Activated effector memory CD4-positive, alpha-beta T cell treated with Interleukin-2 at 50 U/mL for 16 hours (primary cell): ENCODE measurements at places on chromosomes 1 and 21.

- no peak for DNase-seq
Measured at GRCh38 chr21:34227386-34227852, 136.4 kb upstream of the KCNE2 start.

DNA sequence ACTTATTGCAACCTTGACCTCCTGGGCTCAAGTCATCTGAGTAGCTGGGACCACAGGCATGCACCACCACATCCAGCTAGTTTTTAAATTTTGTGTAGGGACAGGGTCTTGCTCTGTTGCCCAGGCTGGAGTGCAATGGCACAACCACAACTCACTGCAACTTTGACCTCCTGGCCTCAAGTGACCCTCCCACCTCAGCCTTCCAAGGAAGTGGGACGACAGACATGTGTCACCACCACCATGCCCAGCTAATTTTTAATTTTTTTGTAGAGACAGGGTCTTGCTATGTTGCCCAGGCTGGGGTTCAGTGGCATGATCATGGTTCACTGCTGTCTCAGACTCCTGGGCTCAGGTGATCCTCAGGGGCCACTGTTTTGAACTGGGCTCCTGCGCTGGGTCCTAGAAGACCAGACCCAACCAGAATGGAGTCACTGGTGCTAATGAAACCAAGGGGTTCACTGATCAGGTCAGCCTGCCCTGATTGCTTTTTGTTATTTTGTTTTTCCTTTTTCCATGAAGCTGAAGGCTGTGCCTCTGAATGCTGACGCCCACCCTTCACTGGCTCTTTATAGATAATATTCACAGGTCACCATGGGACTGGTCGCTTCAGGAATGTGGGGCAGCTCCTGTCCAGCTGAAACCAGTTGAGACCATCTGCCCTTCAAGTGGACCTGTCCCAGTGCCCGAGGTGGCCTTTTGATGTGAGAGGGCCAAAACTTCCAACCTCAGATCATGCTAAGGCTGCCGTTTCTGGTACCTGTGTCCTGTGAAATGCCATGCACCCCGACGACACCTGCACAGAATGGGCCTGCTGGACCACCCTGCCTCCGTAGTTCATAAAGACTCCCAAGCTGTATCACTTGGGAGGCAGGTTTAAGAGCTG lies 4.9 kb downstream of the TRIM17 start:
- no peak for DNase-seq

- no peak for DNase-seq
Measured at GRCh38 chr21:33691945-33692603, 49.8 kb downstream of the ITSN1 start.

DNA sequence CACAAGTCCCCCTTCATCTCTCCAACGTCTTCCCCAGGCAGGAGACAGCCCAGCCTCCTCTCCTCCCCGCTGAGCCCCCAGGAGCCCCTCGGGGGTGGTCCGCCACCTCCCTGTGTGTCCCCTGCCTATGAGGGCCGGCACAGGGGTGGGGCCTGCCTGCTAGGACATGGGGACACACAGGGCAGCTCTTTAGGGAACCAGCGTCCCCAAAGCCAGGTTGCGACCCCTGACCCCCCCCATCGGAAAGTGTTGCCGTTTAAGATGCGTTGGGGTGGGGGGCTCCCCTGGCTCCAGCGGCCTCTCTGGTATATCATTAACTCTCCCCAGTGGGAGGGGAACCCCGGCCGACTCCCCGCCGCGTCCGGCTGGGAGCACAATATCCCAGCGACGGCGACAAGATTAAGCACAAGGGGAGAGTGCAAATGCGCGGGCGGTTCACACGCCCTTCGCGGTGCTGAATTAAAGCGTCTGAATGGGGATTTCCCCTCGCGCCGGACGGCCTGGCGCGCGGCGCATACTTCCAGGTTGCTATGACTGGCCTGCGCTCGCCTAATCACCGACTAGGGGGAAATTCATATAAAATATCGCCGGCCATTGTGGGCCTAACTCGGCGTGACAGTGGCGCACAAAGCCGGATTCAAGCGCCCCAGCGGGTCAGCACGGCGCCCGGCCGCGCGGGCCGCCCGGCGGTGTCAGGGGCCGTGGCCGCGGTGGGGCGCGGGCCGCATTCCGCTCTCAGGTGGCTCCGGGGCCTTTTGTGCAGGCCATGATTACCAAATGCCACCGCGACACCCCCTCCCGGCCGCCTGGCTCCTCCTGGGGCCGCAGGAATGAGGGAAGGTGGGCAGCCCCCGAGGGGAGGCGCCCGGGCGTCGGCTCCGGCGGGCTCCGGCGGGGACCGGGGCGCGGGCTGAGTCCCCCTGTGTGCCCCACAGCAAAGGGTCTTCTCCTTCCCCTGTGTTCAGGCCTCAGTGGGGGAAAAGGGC lies 30.9 kb downstream of the WNT3A start:
- no peak for DNase-seq

DNA sequence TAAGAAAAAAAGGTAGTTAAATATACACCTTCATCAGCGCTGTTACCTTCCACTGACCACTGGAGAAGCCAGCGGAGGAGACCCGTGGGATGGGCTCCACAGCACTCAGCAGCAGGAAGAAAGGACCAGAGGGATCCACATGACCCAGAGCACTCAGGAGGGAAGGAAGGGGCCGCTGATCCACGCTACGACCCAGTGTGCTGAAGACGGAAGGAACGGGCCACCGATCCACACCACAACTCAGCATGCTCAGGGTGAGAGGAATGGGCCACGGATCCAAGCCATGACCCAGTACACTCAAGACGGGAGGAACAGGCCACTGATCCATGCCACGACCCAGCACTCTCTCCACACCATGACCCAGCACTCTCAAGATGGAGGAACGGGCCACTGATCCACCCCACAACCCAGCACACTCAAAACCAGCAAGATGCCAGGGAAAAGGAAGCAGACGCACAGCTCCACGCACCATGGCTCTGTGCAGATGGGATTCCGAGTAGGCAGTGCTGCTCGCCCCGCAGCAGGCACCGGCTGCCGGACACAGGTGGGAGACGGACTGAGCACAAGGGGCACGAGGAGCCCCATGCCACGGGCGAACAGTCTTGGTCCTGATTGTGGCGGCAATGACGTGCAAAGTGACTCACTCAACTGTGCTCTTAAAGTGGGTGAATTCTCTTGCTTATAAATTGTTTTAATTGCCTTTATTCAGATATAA lies 8.7 kb downstream of the WRAP73 start:
- DNase-seq = no peak

DNA sequence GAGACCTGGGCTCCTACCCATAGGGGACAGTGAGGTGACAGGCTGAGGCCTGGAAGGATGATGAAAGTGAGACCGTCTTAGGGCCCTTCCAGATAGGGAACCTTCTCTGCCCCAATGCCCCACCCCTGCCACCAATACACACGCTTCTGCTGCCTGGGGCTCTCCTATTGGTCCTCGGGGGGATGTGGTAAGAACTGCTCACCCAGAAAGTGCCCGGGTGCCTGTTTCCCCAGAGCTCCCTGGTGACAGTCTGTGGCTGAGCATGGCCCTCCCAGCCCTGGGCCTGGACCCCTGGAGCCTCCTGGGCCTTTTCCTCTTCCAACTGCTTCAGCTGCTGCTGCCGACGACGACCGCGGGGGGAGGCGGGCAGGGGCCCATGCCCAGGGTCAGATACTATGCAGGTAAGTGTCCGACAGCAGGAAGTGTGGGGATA lies 948 bp downstream of the SEMA4A start:
- DNase-seq = no peak

DNA sequence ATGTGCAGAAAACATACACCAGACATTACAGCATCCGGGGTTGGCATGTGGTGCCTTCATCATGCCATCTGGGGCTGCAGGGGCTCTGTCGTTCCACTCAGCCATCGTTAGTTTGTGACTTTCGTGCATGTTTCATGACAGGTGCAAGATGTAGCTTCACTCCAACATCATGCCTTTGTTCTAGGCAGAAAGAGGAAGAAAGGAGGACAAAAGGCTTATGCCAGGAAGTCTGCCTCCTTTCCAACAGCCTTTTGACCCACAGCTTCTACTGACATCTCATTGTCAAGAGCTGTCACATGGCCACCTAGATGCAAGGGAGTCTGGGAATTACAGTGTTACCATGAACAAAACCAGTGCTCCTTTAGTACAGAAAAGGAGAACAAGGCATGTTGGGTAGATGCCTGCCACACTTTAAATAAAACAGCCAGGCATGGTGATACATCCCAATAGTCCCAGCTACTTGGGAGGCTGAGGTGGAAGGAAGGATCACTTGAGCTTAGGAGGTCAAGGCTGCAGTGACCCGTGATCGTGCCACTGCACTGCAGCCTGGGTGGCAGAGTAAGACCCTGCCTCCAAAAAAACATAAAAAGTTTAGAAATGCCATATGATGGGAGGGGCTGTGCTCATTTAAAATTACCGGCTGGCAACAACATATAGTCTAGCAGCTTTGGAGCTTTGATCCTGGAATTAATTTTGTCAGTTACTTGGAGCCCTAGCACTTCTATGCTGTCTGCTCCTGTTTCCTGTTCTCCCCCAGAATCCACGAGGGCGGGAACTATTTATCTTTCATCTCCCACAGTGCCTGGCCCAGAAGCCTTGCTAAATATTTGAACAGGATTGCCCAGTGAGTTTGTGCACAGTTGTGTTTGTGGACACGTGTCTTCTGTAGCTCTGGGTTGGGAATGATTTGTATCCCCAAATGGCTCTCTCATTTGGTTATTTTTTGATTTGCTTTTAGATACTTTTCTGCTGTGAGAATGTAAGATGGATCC lies 7.4 kb downstream of the DOP1B start:
- no peak for DNase-seq

GRCh38 chr1:224431726-224432125 lies 2.9 kb downstream of the WDR26 start:
- DNase-seq = no peak

DNA sequence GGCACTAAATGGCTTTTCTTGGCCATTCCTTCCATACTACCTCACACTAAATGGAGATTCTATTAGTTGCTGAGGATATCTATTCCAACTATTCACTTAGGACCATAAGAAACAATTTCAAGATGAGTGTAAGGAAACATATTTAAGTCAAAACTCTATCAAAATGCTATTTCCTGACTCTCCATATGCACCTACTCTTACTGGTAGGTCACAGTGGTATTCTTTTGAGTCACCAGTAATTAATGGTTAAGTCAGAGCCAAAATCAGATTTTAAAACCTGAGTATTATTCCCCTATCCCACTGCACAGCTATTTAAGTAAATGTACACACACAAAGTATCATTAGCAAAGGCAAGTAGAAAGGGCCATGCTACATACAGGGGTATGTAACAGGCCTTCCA lies 50.3 kb downstream of the ARID4B start:
- no peak for DNase-seq

DNA sequence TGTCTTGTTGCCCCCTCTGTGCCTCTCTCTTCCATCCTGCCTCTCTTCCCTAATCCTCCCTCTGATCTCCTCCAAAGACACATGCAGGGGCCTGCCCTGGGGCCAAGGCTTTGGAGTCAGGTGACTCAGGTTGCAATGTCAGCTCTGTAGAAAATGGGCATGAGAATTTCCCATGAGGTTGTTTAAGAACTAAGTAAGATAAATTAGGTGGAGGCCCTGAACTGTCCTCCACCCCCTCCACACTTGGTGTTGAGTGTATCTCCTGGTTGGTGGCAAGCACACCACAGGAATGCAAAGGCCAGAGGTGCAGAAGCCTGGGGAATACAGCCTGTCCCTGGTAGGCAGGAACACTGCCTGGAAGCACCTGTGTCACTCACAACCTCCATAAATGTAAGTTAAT lies 63.9 kb upstream of the GRIK3 start:
- no peak for DNase-seq

DNA sequence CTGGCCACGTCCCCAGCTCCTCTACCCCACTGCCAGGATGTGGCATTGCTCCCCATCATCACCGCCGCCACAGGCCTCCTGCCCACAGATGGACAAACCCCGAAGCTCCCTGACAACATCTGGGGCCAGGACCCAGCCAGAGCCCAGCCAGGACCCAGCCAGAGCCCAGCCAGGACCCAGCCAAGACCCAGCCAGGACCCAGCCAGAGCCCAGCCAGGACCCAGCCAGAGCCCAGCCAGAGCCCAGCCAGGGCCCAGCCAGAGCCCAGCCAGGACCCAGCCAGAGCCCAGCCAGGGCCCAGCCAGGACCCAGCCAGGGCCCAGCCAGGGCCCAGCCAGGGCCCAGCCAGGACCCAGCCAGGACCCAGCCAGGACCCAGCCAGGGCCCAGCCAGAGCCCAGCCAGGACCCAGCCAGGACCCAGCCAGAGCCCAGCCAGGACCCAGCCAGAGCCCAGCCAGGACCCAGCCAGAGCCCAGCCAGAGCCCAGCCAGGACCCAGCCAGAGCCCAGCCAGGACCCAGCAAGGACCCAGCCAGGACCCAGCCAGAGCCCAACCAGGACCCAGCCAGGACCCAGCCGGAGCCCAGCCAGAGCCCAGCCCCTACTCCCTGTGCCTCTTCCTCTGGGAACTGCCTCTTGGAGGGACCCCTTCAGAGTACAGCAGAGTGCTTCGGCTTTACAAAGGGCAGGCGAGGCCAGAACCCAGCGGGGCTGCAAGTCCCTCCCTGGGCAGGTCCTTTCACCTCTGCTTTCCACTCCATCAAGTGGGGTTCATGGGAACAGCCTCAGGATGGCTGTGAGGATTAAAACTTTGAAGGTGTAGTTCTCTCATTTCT lies 43.7 kb downstream of the DISP3 start:
- no peak for DNase-seq

DNA sequence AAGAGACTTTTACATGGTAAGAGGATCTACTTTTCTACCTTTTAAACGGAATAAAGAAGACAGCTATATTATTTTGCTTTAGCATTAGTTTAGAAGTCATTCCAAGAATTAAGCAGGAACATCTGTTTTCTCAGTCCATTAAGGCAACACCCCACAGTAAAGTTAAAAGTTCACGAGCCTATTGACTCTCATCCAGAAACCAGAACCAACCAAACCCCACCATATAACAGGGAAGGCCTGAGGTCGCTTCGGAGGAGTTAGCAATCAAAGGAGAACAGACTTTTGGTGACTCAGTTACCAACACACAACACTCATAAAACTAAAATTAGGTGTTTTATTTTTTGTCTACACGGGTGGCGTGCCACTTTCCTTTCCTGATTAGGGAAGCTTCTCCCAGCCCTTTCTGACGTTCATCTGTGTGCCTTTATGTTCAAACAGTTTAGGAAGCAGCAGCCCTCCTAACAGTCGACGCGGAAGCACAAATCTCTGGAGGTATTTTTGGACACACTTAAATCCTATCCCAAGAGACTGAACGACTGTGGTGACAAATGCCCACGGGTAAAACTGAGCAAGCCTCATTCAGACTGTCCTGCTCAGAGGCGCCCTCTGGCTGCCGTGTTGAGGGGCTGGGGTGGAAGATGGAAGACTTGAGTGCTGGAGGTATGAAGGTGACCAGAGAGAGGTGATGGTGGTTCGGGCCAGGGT lies 8.6 kb upstream of the PLA2G2C start:
- peak; percentile 52 for DNase-seq

DNA sequence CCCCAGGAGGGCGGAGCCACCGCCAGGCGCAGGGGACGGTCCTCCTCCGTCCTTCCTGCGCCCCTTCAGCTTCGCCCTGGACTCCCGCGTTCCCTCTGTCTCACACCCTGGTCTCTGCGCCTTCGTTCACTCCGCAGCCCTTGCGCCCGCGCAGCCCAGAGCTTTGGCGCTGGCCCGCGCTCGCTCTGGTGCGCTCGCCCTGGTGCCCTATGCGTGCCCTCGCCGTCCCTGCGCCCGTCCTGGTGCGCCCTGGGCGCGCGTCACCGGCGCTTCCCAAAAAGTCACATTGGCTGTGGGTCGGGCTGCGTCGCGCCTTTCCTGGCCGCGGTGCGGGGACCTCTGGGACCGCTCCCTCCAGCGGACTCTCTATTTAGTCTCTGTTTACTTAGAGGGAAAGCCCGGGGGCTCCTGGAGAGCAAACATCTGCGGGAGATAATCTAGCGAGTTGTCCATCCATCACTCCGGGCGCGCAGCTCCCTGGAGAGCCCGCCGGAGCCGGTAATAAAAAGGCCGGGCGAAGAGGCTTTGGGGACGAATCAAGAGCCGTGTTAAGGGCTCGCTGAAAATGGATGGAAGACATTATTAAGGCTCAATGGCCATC lies 178.6 kb downstream of the PRDM16 start:
- DNase-seq = no peak
